ENCODE measurements at places on chromosomes 1 and 21. TPM values are rescaled to one million over a fixed set of nuclear protein-coding genes. Genes with fewer than 3 reads are reported as not detected.

Gene ZFYVE9
- total RNA-seq: 34.4 TPM

Gene TRIM67
- total RNA-seq: not detected

Gene UTS2
- not detected for total RNA-seq

Gene CYP2J2
- total RNA-seq: 0.29 TPM

Gene IL23R
- total RNA-seq: not detected

Gene HS2ST1
- total RNA-seq: 31.3 TPM

Gene ARHGEF2
- total RNA-seq: 127 TPM

Gene LAMC2
- 1.5 TPM for total RNA-seq

Gene E2F2
- total RNA-seq: 2.7 TPM

Gene SPRR2A
- not detected for total RNA-seq

Gene LIPI
- not detected for total RNA-seq
